ENCODE measurements at places on chromosomes 2 and 18. TPM values are rescaled to one million over a fixed set of nuclear protein-coding genes. Genes with fewer than 3 reads are reported as not detected.

DNA sequence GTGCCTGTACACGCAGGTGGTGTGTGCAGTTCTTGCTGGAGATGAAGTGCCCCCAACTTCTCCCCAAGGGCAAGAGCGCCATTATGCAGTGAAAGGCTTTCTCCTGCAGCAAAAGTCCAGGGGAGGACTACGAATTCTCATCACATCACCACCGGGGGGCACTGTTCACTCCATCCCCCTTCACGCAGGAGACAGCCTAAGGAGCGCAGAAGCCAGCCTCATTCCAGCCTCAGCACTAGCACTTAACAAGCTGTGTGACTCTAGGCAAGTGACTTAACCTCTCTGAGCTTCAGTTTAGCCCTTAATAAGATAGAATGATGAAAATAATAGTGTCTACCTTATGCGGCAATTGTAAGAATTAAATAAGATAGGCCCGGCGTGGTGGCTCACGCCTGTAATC is 32.3 kb downstream of the DNMT3A start:
- no peak overlapping the region for H3K27ac ChIP-seq
- peaks cover 38% of the 10 kb centered on the region for H3K4me1 ChIP-seq
- H3K36me3 ChIP-seq = no peaks in the 10 kb centered on the region
- no peaks in the 10 kb centered on the region for H3K27me3 ChIP-seq
- H3K4me3 ChIP-seq = no peak overlapping the region
- DNase-seq = peak; percentile 63

- H3K36me3 ChIP-seq = no peaks in the 10 kb centered on the region
- H3K4me3 ChIP-seq = no peak overlapping the region
- H3K4me1 ChIP-seq = no peaks in the 10 kb centered on the region
- H3K27me3 ChIP-seq = no peaks in the 10 kb centered on the region
- no peak overlapping the region for H3K27ac ChIP-seq
These were observed 227.7 kb upstream of the ZEB2 start for GRCh38 chr2:144747571-144747970.

- H3K27me3 ChIP-seq = no peaks in the 10 kb centered on the region
- H3K27ac ChIP-seq = peak overlapping the region; percentile 97
- peak; percentile 97 for DNase-seq
- no peaks in the 10 kb centered on the region for H3K36me3 ChIP-seq
- H3K4me3 ChIP-seq = no peak overlapping the region
These were observed 28.0 kb downstream of the KCNK3 start for GRCh38 chr2:26720322-26721114.

GRCh38 chr18:36402765-36403396 is 105.4 kb downstream of the FHOD3 start:
- H3K36me3 ChIP-seq = no peaks in the 10 kb centered on the region
- no peaks in the 10 kb centered on the region for H3K27me3 ChIP-seq
- H3K4me3 ChIP-seq = no peak overlapping the region
- peak; percentile 77 for DNase-seq
- H3K4me1 ChIP-seq = no peaks in the 10 kb centered on the region

Gene ITGB6
- total RNA-seq = not detected

DNA sequence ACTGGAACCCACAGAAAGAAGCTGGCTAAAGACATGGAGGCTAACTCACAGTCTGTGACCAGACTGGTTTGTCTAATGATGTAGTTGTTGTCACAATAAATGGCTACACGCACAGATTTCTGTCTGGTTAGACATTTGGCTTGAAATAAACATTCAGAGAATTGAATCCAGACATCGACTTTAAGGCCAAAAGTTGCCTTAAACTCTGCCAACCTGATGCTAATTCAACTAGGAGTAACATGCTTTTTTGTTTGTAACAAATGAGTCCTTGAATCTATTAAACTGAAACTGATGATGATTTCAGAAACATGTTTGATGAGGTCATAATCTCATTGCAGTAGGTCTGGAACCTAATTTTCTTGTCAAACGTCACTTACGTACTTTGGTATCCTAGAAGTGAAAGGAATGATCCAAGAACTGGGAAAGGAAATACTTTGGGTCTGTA is 123.8 kb downstream of the ERBB4 start:
- no peak for DNase-seq
- H3K4me1 ChIP-seq = no peaks in the 10 kb centered on the region
- no peaks in the 10 kb centered on the region for H3K27me3 ChIP-seq
- H3K36me3 ChIP-seq = no peaks in the 10 kb centered on the region
- H3K4me3 ChIP-seq = no peak overlapping the region
- H3K27ac ChIP-seq = no peak overlapping the region

DNA sequence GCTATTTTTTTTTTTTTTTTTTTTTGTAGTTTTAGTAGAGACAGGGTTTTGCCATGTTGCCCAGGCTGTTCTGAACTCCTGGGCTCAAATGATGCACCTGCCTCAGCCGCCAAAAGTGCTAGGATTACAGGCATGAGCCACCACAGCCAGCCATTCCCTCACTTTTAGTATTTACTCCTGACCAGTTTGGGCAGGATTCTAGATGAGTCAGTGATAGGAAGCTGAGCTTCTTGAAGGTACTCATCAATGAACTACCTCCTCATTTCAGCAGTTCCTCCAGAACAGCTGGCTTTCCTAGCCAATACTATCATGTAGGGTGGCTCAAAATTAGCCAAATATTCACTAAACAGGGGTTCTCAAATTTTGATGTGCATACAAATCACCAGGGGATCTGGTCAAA is 57.2 kb downstream of the CYBRD1 start:
- H3K4me1 ChIP-seq = no peaks in the 10 kb centered on the region
- no peaks in the 10 kb centered on the region for H3K27me3 ChIP-seq
- H3K36me3 ChIP-seq = no peaks in the 10 kb centered on the region

Gene DES
- total RNA-seq = 9.4 TPM

GRCh38 chr2:150487537-150488429 is at the start of gene RND3:
Gene RND3 (minus strand): TSS chr2:150487667. CDS start chr2:150487417, 250 bp downstream.
- peak within 1 kb of the TSS; percentile 60 for H3K4me3 ChIP-seq
- no peaks in the 10 kb centered on the region for H3K36me3 ChIP-seq
- no peaks in the 10 kb centered on the region for H3K27me3 ChIP-seq
- peaks cover 21% of the 10 kb centered on the region for H3K4me1 ChIP-seq

DNA sequence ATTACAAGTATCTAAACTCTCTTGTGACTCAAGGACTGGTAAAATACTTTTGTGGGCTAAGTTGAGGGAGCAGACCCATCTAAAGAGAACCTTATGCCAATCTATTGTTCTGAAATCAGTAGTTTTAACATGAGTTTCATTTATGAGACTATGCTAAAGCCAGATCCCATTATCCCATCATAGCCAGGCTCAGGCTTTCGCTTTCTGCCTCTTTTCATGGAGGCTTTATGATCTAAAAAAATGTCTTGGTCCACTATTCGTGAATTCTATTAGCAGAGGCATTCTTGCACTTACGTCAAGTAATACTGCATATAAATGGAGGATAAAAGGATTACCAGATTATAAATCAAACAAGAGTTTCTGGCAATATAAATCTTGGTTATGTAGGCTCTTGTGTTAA is 1636.9 kb upstream of the ACVR2A start:
- H3K4me3 ChIP-seq = no peak overlapping the region
- DNase-seq = no peak
- no peaks in the 10 kb centered on the region for H3K4me1 ChIP-seq
- H3K36me3 ChIP-seq = no peaks in the 10 kb centered on the region
- H3K27ac ChIP-seq = no peak overlapping the region

Gene PDE11A
- total RNA-seq = 0.56 TPM

- DNase-seq = no peak
- no peaks in the 10 kb centered on the region for H3K36me3 ChIP-seq
- no peak overlapping the region for H3K4me3 ChIP-seq
These were observed 78.9 kb upstream of the FAM237A start for GRCh38 chr2:206563374-206563773.

Gene REG3G
- total RNA-seq = 18.1 TPM

Measured in adrenal gland (tissue), 19 donors.